ENCODE measurements at places on chromosomes 7 and 10.

- no peak for DNase-seq
Measured at GRCh38 chr10:32887481-32887880, 70.5 kb downstream of the ITGB1 start.

DNA sequence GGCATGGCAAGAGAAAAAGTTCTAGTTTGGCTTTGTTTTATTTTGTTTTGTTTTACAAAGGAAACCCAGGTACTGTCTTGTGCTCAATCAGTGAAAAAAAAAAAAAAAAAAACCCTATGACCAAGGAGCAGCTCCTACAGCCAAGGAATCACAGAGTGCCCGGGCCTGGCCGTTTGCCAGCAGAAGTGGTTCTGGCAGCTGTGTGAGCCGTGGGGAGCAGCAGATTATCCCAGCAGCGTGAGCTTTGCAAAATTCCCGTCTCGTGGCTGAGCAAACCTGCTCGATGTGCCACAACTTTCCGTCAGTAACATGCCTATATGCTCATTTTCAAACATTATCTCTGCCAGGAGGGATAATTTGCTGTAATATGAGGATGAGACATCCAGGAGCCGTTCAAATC lies 293.7 kb downstream of the POU6F2 start:
- DNase-seq: peak; percentile 32

DNA sequence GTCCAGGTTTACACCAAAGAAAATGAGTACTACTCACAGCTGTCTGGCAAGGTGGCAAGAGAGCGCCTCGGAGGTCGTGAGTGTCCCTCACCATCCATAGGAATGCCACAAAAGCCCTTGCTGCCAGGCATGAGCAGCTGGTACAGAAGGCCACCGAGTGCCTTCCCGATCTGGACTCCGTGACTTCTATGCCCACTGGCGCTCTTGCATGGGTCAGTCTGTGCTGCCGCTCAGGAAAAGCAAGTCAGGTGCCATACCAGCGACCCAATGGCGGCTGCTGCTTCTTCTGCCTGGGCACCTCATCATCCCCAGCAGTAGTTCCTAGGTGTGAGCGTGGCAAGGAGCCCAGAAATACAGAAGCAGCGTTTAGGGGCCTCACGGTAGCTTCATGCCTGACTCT lies 11.7 kb downstream of the TBXAS1 start:
- DNase-seq: no peak

- no peak for DNase-seq
Measured at GRCh38 chr10:104258209-104258608, 3.5 kb downstream of the GSTO1 start.

GRCh38 chr7:210401-210925 lies 18.1 kb downstream of the FAM20C start:
- DNase-seq: no peak

GRCh38 chr10:86251426-86251825 lies 115.2 kb downstream of the GRID1 start:
- DNase-seq: no peak

GRCh38 chr7:17206349-17206905 lies 92.0 kb upstream of the AHR start:
- no peak for DNase-seq

GRCh38 chr10:3220853-3221252 lies 48.3 kb upstream of the PITRM1 start:
- DNase-seq: no peak

DNA sequence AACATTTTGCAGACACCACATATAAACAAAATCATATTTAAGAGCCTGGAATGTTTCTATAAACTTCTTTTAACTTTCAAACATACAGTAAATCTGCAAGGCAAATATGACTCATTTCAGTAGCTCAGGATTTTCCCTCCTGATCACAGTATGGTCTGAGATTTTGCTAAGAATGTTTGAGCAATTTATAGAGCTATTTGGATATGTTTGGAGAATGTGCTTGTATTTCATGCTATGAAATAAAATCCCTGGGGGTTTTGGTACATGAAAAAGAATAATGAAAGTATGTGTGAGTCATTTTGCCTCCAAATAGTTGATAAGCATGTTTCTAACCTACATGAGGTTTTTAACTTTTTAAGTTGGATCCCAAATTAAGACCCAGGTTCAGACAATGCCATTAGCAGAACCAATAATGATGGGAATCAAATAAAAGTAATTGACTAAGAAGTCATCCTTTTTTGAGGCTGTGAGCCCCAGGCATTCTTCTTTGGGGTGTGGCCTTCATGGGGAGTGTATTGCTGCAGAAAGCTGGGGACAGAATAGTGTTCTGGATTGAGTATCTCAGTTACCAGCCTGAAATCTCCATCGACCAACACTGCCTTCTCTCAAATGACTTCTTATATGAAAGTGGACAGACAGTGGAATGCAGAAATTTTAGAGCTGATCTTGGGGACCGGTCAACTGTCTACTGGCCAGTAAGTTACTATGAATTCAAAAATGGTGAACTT lies 66.1 kb upstream of the AGBL3 start:
- DNase-seq: no peak

DNA sequence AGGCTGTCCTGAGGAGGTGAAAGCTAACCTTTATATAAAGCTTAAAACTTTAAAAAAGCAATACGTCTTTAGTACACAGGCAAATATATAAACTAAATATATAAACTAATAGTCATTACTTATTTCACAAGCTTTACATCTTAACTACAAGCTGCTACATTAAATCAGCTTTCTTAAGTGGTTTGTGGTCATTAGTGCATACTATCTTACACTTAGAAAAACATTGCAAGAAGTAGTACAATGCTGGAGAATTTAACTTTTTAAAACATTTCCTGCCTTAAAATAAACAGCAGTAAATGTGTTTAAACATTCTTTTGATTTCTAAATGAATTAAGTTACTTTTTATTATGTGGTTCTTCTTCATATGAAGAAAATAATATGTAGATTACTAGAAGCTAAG lies 36.3 kb downstream of the MET start:
- DNase-seq: no peak

DNA sequence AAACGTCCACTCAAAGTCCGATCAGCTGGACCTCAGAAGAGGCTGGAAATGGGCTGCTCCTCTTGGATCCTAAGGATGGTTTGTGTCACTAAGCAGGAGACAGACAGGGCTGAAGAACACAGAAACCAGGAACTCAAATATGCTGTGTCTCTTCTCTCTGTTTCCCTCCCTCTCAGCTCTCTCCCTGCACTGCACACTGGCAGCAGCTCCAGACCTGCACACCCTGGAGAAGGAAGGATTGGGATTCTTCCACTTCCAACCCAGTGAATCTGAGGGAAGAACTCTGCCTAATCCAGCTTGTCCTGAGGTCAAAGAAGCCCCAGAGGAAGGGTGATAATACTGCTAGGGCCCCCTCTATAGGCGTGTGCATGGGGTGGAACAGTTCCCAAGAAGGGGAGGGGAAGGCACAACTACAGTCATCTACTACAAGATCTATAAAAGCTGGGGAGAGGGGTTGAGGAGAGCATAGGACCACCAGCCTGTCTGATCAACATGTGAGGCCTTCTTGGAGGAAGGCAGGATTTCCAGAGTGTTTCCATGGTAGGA lies 22.7 kb upstream of the ZCCHC24 start:
- no peak for DNase-seq

GRCh38 chr7:71905821-71906220 lies 506.3 kb downstream of the CALN1 start:
- no peak for DNase-seq

DNA sequence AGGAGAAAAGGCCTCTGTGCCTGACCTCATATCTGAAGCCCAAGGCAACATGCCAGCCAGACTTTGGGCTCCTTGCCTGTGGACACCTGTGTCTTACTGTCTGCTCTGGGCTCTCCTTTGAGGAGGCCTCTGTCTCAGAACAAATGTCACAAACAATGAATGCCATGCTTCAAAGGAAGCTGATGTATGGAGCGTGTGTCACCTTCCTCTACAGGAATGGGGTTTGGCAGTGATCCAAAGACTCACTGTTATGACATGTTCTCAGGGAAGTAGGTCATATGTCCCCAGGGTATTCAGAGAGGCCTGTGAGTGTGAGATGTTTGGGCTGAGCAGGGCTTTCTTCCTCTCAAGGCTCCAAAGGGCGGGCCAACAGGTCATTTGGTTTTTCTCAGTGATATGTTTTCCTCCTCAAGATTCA lies 38.4 kb downstream of the PTPRE start:
- no peak for DNase-seq

GRCh38 chr10:107994621-107995270 lies 830.2 kb upstream of the SORCS1 start:
- no peak for DNase-seq

GRCh38 chr7:45133352-45133751 lies 21.9 kb upstream of the TBRG4 start:
- no peak for DNase-seq

DNA sequence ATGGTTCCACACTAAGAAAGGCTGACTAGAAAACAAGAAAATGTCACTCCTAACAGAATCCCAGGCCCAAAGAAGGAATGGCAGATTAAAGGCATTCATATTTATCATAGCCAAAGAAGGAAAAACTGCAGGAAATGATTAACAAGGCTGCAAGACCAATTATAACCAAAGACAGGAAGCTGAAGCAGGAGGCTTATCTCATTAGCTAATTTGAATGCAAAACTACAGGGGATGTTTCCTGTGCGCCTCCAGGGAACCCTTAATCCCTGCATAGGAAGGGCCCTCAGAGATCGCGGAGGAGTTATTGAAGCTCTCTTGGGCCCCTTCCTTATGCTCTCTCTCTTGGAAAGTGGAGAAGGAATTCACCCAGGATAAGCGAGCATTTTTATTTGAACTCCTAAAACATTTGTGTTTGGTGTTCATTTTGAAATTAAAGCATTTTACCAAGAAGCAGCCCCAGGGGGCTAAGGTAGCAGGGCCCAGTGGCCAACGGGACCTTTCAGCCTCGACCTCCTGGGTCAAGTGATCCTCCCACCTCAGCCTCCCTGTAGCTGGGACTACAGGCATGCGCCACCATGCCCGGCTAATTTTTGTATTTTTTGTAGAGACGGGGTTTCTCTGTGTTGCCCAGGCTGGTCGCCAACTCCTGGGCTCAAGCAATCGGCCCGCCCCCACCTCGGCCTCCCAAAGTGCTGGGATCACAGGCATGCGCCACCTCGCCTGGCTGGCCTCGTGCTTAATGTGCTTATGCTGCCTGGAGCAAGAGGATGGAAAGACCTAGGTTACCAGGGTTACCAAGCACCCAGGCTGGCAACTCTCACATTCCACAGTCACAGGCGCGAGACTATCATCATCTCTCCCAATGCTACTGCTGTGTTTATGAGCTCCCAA lies 24.1 kb upstream of the PROSER2 start:
- no peak for DNase-seq

DNA sequence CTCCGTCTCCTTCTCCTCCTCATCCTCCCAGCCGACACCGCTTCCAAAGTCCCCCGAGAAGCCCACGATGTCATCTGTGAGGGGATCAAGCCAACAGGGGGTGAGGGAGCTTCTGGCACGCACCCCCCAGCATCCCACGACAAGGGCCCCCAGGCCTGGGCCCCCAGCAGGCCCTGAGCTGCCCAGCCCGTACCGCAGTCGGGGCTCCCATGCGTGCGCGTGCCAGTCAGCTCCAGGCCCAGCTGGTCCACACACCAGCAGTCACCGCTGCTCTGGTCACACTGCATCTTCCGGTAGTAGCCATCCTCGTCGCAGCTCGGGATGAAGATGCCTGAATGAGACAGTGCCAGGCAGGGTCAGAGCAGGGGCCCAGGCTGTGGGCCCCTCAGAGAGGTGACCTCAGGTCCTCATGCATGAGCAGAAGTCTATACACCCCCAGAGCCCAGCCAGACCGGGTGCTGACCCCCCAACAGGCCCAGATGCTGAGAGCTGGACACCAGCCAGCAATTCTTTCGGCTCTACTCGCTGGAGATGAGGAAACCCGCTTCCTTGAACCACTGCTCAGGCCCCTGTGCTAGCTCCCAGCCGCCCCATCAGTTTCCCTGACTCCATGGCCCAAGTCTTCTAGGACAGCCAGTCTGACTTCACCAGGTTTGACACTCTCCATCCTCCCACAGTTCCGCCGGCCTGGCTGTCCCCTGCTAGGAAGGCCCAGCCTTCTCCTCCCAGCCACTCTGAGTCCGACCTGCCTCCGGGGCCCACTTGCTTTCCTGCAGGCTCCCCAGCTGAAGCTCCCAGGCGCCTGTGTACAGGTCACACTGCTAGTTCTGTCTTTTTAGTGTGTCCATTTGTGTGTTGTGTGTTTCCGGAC lies 25.3 kb downstream of the SPOCK2 start:
- DNase-seq: no peak

GRCh38 chr7:4689668-4690067 lies 7.6 kb downstream of the FOXK1 start:
- DNase-seq: no peak

GRCh38 chr10:77253556-77254064 lies 384.0 kb downstream of the KCNMA1 start:
- no peak for DNase-seq

- DNase-seq: no peak
Measured at GRCh38 chr10:11425676-11426075, 185.8 kb downstream of the USP6NL start.

GRCh38 chr7:37943905-37944736 lies 23.7 kb downstream of the EPDR1 start:
- no peak for DNase-seq

GRCh38 chr10:85863301-85864172 lies 503.1 kb downstream of the GRID1 start:
- no peak for DNase-seq

DNA sequence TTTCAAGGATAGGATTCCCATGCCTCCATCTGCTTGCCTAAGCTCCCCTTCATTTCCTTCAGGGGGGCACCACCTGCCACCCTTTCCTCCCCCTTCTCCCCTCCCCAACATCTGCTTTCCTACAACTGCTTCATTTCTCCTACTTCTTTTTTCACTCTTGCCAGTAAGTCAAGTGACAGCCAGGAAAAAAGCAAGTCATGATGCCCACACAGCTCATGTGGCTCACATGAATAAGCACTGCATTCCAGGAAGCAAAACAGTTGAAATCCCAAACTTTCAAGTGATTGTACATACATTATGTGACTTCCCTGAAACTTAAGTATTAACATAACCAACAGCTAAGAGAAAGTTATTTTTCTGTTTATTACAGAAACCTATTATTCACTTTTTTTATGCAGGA lies 78.6 kb downstream of the TNS3 start:
- no peak for DNase-seq

GRCh38 chr7:17589671-17590070 lies 291.2 kb downstream of the AHR start:
- no peak for DNase-seq

- no peak for DNase-seq
Measured at GRCh38 chr10:43598446-43598845, 7.8 kb upstream of the ZNF485 start.

GRCh38 chr10:58435297-58435985 lies 50.2 kb downstream of the TFAM start:
- no peak for DNase-seq

All from omental fat pad (tissue), 4 donors.